ENCODE measurements at places on chromosomes 12 and 14. TPM values are rescaled to one million over a fixed set of nuclear protein-coding genes. Genes with fewer than 3 reads are reported as not detected.

The FAM181A gene
- 13.4 TPM for total RNA-seq

- H3K36me3 ChIP-seq, result no peaks in the 10 kb centered on the region
- peaks cover 26% of the 10 kb centered on the region for H3K27me3 ChIP-seq
- H3K4me3 ChIP-seq, result no peak overlapping the region
- no peaks in the 10 kb centered on the region for H3K4me1 ChIP-seq
Measured at GRCh38 chr14:24705840-24706239, 71.8 kb upstream of the GZMB start.

DNA sequence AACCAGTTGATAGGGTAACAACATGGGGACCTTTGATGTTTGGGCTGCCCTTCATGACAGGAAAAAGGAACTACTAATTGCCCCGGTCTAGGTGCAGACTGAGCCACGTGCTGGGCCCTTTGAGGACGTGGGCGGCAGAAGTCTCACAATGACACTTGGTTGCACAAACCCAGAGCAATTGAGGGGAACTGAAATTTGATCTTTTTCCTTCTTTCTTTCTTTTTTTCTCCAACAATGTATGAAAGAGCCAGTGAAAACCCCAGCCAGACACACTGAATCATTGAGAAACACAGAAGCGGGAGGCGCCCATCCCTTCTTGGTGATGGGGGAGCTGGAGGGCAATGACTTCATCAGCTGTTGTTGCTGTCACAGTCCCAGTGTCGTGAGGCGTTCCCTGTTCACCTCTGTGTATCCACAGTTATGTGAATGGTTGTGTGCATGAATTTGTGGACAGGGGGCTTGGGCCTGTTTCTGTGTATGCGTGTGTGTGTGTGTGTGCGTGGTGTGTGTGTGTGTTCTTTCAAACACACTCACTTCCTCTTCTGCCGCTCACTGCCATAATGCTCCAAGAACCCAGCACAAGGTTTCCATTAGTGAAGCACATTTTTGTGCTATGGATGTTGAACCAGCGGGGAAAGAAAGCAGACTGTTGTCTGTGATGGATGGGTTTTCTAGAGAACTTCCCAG lies 137.5 kb upstream of the CCND2 start:
- H3K4me1 ChIP-seq, result peaks cover 53% of the 10 kb centered on the region
- peaks cover 5% of the 10 kb centered on the region for H3K27me3 ChIP-seq
- DNase-seq, result peak; percentile 14

The PLD4 gene
- 0.02 TPM for total RNA-seq

All from neural crest cell (in vitro differentiated cells).